Common myeloid progenitor, CD34-positive (primary cell): ENCODE measurements at places on chromosomes 11 and 22.

DNA sequence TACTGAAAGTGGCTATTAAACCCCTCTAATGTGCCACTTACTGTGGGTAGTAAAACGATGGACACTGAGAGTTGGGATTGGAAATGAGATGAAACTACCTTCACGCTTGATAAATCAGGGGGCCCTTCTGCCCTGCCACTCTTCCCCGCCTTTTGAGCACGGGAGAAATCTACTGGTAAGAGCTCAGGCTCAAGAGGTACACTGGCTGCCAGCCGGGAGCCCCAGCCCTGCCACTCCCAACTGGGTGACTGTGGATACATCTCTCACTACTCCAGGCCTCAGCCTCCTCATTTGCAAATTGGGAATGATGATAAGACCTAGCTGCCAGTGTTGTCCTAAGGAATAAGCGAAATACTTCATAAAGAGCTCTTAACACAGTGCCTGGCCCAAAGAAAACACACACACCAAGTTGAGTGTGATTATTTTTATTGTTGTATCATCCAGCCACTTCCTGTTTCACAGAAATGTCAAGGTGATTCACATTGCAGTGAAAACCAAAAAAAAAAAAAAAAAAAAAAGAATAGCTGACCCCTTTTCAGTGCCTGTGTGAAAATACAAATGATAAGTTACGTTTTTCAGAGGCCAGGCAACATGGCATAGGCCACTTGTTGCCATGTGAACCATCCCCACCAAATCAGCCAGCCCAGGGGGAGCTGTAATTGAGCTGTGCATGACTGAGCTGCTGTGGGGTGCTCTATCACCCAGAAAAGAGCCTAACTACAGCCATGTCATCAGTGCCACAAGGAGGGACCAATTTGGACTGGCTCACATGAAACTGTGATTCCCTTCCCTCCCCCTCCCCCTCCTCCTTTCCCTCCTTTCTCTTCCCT, 4.4 kb upstream of the ZNRD2 start:
- no peak for DNase-seq
- peak overlapping the region; percentile 52 for H3K27ac ChIP-seq
- no peaks in the 10 kb centered on the region for H3K36me3 ChIP-seq
- H3K27me3 ChIP-seq = no peaks in the 10 kb centered on the region

DNA sequence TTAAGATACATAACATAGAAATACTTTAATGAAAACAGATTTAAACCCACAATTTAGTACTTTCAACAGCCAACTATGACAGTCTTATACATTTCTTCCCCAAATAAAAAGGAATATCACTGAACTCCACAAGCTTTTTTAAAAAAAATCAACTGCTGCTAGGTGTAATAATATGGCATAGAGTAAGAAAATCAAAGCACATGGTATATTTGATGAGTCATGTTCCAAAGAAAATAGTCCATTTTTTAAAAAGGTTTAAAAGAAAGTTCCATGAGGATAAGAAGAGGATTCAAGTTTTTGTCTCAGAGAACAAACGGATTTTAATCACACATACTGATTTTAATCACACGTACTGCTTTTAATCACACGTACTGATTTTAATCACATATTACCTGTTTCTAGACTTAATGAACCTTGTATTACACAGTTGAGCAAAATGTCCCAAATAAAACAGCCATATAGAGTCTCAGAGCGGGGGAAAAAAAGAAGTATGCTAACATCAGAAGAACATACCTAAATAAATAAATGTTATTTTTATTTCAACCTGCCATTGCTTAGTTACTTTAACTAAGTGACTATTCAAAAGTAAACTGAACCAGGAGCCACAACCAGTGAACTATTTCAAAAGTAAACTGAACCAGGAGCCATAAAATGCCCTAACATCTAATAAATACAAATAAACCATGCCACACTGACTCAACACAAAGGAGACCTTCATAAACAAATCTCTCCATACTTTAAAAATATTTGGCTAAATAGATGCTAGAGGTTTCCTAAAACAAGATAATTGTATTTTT, 198.4 kb downstream of the SBF2 start:
- peaks cover 14% of the 10 kb centered on the region for H3K36me3 ChIP-seq
- peaks cover 2% of the 10 kb centered on the region for H3K4me1 ChIP-seq
- H3K27me3 ChIP-seq = no peaks in the 10 kb centered on the region
- H3K4me3 ChIP-seq = no peak overlapping the region
- H3K27ac ChIP-seq = no peak overlapping the region

DNA sequence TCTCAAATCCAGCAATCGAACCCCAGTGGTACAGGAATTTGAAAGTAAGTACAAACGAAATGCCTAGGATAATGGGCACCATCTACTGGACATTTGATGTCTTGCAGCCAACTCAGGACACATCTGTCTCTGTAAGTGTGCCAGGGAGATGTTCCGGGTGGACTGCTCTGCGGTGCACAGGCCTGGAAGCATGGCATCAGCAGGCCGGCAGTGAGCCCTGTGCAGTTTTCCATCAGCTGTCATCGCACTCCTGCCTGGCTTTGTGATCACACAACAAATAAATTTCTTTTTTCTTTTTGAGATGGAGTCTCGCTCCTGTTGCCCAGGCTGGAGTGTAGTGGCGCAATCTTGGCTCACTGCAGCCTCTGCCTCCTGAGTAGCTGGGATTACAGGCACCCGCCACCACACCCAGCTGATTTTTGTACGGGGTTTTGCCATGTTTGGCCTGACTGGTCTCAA, 71.0 kb downstream of the JAM3 start:
- no peak overlapping the region for H3K4me3 ChIP-seq
- H3K4me1 ChIP-seq = no peaks in the 10 kb centered on the region
- no peaks in the 10 kb centered on the region for H3K27me3 ChIP-seq
- no peak overlapping the region for H3K27ac ChIP-seq
- DNase-seq = peak; percentile 81

DNA sequence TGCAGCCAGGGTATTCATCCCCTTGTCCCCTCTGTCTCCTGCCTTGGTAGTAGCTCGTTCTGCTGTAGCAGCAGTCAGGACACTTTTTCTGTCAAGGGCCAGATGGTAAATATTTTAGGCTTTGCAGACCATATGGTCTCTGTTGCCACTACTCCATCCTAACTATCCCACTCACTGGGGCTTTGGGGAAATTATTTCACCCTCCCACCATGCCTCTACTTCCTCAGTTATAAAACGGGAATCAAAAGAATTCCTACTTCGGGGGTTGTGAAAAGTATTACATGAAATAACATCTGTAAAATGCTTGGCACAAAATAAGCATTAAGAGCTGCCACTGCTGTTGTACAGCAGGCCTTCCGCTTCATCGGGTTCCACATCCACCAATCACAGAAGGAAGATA, 89.9 kb upstream of the LDLRAD3 start:
- peaks cover 8% of the 10 kb centered on the region for H3K4me1 ChIP-seq
- no peaks in the 10 kb centered on the region for H3K36me3 ChIP-seq
- H3K4me3 ChIP-seq = no peak overlapping the region

DNA sequence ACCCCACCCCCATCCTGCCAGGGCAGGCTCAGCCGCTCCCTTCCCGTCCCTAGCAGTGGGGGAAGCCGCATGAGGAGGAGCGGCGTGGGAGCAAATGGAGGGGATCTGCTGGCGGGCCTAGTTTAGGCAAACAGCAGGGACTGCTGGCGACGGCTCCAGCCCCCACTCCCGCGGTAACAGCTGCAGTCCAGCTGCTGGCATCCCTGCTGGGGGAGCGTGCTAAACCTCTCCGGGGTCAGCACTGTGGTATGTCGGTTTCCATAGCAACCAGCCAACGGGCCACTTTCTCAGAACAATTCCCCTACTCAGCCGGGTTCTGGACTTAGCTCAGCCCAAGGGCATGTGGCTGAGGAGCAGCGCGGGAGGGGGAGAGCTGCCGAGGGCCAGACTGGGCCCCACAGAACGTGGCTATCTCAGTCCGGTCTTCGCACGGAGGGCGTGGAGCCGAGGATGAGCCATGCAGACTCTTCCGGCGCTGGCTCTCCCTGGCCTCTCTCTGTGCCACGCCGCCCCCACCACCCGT, 98.8 kb downstream of the PKNOX2 start:
- no peak overlapping the region for H3K4me3 ChIP-seq
- no peaks in the 10 kb centered on the region for H3K36me3 ChIP-seq
- no peak overlapping the region for H3K27ac ChIP-seq

DNA sequence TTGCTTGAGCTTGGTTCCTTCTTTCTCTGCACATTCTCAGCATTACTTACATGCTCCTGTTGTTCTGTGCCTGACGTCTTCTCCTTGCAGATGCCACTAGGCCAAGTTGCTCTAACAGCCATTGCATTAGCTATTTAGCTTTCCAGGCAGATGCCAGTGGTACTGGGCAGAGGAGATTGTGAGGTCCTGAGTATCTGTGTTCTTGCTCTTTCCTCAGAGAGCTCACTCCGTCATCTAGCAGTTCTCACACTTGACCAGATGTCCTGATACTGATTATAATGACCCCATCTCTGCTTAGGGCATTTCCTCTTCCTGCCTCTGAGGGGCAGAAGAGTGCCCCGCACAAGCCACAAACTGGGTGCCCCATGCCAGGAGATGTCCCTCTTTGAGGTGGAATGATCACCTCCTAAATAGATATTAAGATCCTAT, 30.7 kb downstream of the ARHGAP1 start:
- peak overlapping the region; percentile 2 for H3K4me3 ChIP-seq
- peaks cover 47% of the 10 kb centered on the region for H3K36me3 ChIP-seq
- H3K27me3 ChIP-seq = no peaks in the 10 kb centered on the region
- H3K4me1 ChIP-seq = peaks cover 61% of the 10 kb centered on the region
- peak; percentile 68 for DNase-seq

DNA sequence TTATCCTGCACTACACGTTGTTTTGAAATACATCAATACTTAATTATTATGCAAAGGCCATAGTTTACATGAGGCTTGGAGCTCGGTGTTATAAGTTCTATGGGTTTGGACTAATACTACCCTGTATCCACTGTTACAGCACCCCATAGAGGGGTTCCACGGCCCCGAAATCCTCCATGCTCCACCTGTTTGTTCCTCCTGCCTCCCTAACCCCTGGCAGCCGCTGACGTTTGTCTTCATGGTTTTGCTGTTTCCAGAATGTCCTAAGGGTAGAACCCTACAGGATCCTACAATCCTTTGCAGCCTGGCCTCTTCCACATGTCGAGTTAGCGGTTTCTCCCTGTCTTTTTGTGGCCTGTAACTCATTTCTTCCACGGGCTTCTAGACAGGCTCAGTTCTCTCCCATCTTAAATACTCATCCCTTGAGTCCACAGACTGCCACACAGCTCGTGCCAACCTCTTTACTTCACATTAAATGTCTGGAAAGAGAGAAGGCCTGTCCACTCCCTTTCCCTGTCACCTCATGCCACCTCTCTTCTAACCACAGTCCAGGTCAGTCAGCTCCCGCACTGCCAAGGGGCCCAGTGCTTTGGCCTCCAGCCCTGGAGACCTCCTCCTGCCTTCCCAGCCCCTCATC, 42.4 kb upstream of the TH start:
- H3K27me3 ChIP-seq = no peaks in the 10 kb centered on the region
- H3K27ac ChIP-seq = no peak overlapping the region
- DNase-seq = no peak

- DNase-seq = no peak
- H3K36me3 ChIP-seq = peaks cover 11% of the 10 kb centered on the region
- no peaks in the 10 kb centered on the region for H3K4me1 ChIP-seq
- H3K4me3 ChIP-seq = no peak overlapping the region
These were observed 33.9 kb downstream of the BCL2L13 start for GRCh38 chr22:17672417-17672991.

DNA sequence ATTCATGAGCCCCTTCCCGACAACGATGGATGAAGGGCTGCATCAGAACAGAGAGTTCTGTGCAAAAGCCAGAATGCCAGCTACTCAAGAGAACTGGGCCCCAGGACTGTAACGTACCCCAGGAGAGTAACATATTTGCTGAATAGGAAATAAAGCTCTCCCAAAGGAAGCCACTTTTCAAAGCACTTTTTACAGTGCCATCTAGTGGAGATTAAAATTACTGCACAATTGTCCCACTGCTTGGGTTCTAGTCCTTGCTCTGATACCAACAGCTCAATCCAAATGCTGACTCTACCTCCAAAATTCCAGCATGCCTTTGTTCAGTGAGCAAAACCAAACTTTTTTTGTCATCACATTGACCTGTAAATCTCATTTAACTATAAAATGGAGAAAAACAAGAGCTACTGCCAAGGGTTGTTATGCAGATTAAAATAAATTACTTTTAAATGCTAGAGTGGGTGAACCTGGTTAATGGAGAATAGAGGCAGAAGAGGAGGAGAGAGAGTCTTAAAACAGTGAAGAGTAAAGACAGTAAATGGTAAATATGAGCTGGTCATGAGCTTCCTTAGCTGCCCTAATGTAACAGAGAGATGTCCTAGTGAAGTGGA, 87.6 kb upstream of the FSHB start:
- no peaks in the 10 kb centered on the region for H3K27me3 ChIP-seq
- H3K36me3 ChIP-seq = no peaks in the 10 kb centered on the region
- no peak overlapping the region for H3K4me3 ChIP-seq
- peak; percentile 3 for DNase-seq
- no peak overlapping the region for H3K27ac ChIP-seq

DNA sequence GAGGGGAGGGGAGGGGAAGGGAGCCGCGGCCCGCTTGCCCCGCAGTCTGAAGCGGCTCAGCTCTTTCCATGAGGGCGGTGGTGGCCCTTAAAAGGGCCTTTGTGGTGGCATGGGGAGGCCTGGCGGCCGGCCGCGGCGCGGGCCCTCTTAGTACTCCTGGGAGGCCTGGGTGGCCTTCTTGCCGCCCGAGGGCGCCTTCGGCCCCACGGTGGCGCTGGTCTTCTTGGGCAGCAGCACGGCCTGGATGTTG, 6.9 kb downstream of the DPAGT1 start:
- H3K27ac ChIP-seq = peak overlapping the region; percentile 48
- no peaks in the 10 kb centered on the region for H3K27me3 ChIP-seq
- peaks cover 11% of the 10 kb centered on the region for H3K4me1 ChIP-seq
- peak; percentile 76 for DNase-seq

- DNase-seq = no peak
- H3K36me3 ChIP-seq = peaks cover 70% of the 10 kb centered on the region
- no peaks in the 10 kb centered on the region for H3K4me1 ChIP-seq
- no peaks in the 10 kb centered on the region for H3K27me3 ChIP-seq
- H3K27ac ChIP-seq = no peak overlapping the region
These were observed 50.2 kb downstream of the APOL1 start for GRCh38 chr22:36303115-36303467.

GRCh38 chr11:8834379-8834778, 76.6 kb upstream of the AKIP1 start:
- no peaks in the 10 kb centered on the region for H3K36me3 ChIP-seq
- H3K4me1 ChIP-seq = no peaks in the 10 kb centered on the region
- no peak for DNase-seq
- H3K27ac ChIP-seq = no peak overlapping the region
- H3K4me3 ChIP-seq = no peak overlapping the region
- no peaks in the 10 kb centered on the region for H3K27me3 ChIP-seq

DNA sequence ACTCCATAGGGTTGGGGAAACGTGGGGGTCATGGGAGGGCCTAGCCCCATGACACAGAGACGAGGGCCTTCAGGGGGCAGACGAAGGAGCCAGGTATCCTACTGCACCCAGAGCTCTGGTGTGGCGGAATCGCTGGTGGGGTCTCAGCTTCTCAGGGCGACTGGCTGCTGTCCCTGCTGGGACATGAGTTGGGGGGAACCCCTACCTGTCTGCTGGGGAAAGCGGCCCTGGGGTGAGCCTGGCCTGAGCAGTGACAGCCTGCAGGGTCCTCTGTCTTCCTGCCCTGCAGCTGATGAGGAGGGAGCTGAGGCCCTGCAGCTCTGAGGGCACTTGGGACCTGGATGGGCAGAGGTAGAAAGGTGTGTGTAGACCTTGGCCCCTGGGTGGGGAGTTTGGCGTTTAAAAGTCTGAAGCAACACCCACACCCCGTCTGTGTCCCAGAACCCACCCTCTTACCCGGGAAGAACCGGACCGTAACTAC, 33.6 kb upstream of the GRAMD4 start:
- peaks cover 52% of the 10 kb centered on the region for H3K4me1 ChIP-seq
- no peak overlapping the region for H3K27ac ChIP-seq
- no peak overlapping the region for H3K4me3 ChIP-seq
- H3K36me3 ChIP-seq = no peaks in the 10 kb centered on the region
